ENCODE measurements at places on chromosomes 6 and 20. TPM values are rescaled to one million over a fixed set of nuclear protein-coding genes. Genes with fewer than 3 reads are reported as not detected.

GRCh38 chr20:62025832-62026563 is 39.7 kb downstream of the TAF4 start:
- no peaks in the 10 kb centered on the region for H3K27me3 ChIP-seq
- DNase-seq = no peak
- H3K4me1 ChIP-seq = no peaks in the 10 kb centered on the region

DNA sequence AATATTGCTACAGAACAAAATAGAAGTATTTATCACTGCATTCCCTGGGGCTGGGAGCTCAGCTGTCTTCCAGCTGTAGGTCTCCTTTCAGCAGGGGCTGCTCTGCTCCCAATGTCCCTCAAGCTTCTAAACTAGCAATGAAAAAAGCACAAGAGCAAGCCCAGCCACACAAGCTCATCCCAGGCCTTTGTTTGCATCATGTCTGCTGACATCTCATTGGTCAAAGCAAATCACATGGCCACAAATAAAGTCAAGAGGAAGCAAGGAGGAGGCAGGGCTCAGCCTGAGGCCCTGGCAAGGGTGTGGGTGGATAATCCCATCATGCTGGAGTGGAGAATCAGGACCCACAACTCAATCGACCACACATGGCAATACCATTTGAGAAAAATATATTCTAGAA is 2.2 kb upstream of the BFSP1 start:
- H3K4me3 ChIP-seq = no peak overlapping the region
- H3K4me1 ChIP-seq = no peaks in the 10 kb centered on the region
- no peaks in the 10 kb centered on the region for H3K36me3 ChIP-seq
- no peaks in the 10 kb centered on the region for H3K27me3 ChIP-seq

GRCh38 chr20:8427419-8428040 is 295.5 kb downstream of the PLCB1 start:
- no peaks in the 10 kb centered on the region for H3K27me3 ChIP-seq
- H3K4me3 ChIP-seq = no peak overlapping the region
- DNase-seq = no peak
- no peaks in the 10 kb centered on the region for H3K4me1 ChIP-seq
- H3K27ac ChIP-seq = no peak overlapping the region
- no peaks in the 10 kb centered on the region for H3K36me3 ChIP-seq

DNA sequence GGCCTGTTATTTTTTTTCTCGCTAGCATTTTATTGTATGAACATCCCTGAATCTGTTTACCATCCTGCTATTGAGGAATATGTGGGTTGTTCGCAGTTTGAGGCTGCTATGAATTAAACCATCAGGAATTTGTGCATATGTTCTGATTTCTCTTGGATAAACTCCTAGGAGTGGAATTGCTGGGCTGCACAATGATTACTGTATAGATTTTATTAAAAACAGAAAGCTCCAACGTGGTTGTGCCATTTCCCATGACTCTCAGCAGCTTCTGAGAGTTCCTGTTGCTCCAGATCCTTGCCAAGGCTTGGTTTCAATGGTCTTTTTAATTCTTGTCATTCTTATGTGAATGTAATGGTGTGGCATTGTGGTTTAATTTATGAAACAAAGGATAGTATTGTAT is 75.1 kb downstream of the EDN3 start:
- H3K36me3 ChIP-seq = no peaks in the 10 kb centered on the region
- DNase-seq = no peak

DNA sequence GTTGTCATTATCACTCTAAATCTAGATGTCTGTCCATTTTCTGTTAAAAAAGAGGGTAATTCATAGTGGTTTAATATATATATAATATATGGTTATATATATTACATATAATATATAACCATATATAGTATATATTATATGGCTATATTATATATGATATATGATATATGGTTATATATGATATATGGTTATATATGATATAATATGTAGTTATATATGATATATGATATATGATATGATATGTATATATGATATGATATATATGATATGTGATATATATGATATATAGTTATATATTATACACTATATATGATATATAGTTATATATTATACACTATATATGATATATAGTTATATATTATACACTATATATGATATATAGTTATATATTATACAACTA is 8.6 kb downstream of the OR2A4 start:
- no peaks in the 10 kb centered on the region for H3K27me3 ChIP-seq
- H3K27ac ChIP-seq = no peak overlapping the region
- H3K4me1 ChIP-seq = no peaks in the 10 kb centered on the region
- no peak overlapping the region for H3K4me3 ChIP-seq
- no peak for DNase-seq

GRCh38 chr6:89239338-89239737 is 22.2 kb upstream of the GABRR1 start:
- H3K4me1 ChIP-seq = no peaks in the 10 kb centered on the region
- H3K36me3 ChIP-seq = no peaks in the 10 kb centered on the region
- H3K27me3 ChIP-seq = no peaks in the 10 kb centered on the region
- H3K4me3 ChIP-seq = no peak overlapping the region

- no peak overlapping the region for H3K4me3 ChIP-seq
- DNase-seq = no peak
- no peaks in the 10 kb centered on the region for H3K4me1 ChIP-seq
- no peak overlapping the region for H3K27ac ChIP-seq
- H3K36me3 ChIP-seq = no peaks in the 10 kb centered on the region
These were observed 100.5 kb upstream of the HMGCLL1 start for GRCh38 chr6:55679503-55679902.

GRCh38 chr20:46701556-46701955 is 7.9 kb upstream of the SLC2A10 start:
- H3K27ac ChIP-seq = no peak overlapping the region
- no peaks in the 10 kb centered on the region for H3K27me3 ChIP-seq
- H3K4me1 ChIP-seq = no peaks in the 10 kb centered on the region
- H3K4me3 ChIP-seq = no peak overlapping the region

- H3K27me3 ChIP-seq = no peaks in the 10 kb centered on the region
- no peak overlapping the region for H3K27ac ChIP-seq
- no peak for DNase-seq
- H3K4me1 ChIP-seq = no peaks in the 10 kb centered on the region
- H3K4me3 ChIP-seq = no peak overlapping the region
- no peaks in the 10 kb centered on the region for H3K36me3 ChIP-seq
These were observed 164.9 kb upstream of the PRND start for GRCh38 chr20:4556781-4557180.

DNA sequence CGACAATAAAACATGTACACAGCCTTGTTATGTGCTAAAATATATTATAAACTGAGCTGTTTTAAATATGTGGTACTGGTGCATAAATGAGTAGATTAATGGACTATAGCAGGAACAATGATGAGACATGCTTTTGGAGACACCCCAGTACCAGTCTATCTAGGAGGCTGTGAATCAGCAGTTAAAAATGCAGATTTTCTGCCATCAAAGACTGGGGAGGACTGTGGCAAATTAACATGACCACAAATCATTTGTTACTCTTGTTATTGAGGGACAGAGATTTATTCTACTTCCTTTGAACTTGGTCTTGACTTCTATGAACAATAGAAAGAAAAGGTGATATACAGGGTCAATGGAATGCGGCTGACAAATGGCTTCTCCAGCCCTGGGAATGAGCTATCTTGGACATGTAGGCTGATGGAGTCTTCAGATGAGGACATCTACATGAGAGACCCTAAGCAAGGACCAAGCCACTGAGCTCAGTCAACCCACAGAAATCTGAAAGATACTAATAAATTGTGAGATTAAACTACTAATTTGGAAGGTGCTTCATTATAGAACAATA is 551.7 kb upstream of the GJE1 start:
- no peak overlapping the region for H3K27ac ChIP-seq
- DNase-seq = no peak
- H3K4me1 ChIP-seq = no peaks in the 10 kb centered on the region

Gene FAM184A
- total RNA-seq = 3.1 TPM

- DNase-seq = no peak
- H3K4me3 ChIP-seq = no peak overlapping the region
- no peak overlapping the region for H3K27ac ChIP-seq
- H3K27me3 ChIP-seq = no peaks in the 10 kb centered on the region
- H3K4me1 ChIP-seq = no peaks in the 10 kb centered on the region
These were observed 181.1 kb downstream of the ERMARD start for GRCh38 chr6:169932491-169932890.

- no peaks in the 10 kb centered on the region for H3K4me1 ChIP-seq
- no peaks in the 10 kb centered on the region for H3K27me3 ChIP-seq
- H3K36me3 ChIP-seq = no peaks in the 10 kb centered on the region
- no peak for DNase-seq
These were observed 37.6 kb downstream of the RSPH3 start for GRCh38 chr6:158962371-158962770.

Gene TNXB
- 493 TPM for total RNA-seq

DNA sequence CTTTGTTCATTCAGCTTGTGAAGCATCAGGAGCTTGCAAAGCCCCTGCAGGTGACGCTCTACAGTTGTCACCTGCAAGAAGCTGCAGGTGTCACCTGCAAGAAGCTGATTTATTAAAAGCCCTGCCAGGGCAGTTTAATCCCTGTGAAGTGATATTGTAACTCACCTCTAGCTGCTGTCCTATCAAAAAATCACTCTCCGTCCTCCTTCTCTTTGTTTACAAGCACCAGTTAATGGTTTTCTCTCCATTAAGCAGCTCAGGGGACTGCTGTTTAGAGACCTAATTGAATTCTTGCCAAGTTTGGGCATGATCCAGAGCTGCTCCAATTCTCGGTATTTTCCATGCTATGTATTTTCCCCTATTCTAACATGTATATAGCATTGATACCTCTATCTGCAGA is 345.9 kb downstream of the ARHGAP18 start:
- H3K27me3 ChIP-seq = no peaks in the 10 kb centered on the region
- H3K4me3 ChIP-seq = no peak overlapping the region
- H3K4me1 ChIP-seq = no peaks in the 10 kb centered on the region

- peaks cover 2% of the 10 kb centered on the region for H3K4me1 ChIP-seq
- DNase-seq = no peak
- H3K27ac ChIP-seq = no peak overlapping the region
- H3K27me3 ChIP-seq = no peaks in the 10 kb centered on the region
- no peaks in the 10 kb centered on the region for H3K36me3 ChIP-seq
These were observed 249.8 kb upstream of the PMEPA1 start for GRCh38 chr20:57959589-57959988.

- no peaks in the 10 kb centered on the region for H3K27me3 ChIP-seq
- DNase-seq = peak; percentile 62
- H3K27ac ChIP-seq = peak overlapping the region; percentile 76
- peaks cover 23% of the 10 kb centered on the region for H3K4me1 ChIP-seq
- H3K36me3 ChIP-seq = no peaks in the 10 kb centered on the region
- H3K4me3 ChIP-seq = peak overlapping the region; percentile 21
These were observed 31.0 kb downstream of the ZC3H12D start for GRCh38 chr6:149453597-149454345.

Gene GPX5
- not detected for total RNA-seq

DNA sequence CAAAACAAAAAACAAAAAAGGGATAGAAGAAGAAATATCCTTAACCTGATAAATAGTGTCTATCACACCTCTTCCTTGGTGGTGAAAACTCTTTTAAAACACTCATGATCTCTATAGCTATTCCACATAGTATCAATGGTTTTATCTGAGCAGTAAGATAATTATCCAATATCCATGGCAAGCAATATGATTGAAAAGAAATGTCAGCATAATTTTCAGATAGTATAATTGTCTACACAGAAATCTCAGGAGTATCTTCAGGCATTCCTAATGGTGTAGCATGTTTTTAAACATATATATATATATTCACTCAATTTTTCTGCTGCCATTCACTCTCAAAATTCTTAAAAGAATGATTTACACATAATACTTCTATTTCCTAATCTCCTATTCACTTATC is 938.0 kb upstream of the SLC35B3 start:
- H3K27me3 ChIP-seq = no peaks in the 10 kb centered on the region
- H3K27ac ChIP-seq = no peak overlapping the region
- no peak for DNase-seq
- no peaks in the 10 kb centered on the region for H3K4me1 ChIP-seq

GRCh38 chr6:135475292-135475886 is 22.2 kb downstream of the AHI1 start:
- H3K4me1 ChIP-seq = no peaks in the 10 kb centered on the region
- no peak overlapping the region for H3K4me3 ChIP-seq

DNA sequence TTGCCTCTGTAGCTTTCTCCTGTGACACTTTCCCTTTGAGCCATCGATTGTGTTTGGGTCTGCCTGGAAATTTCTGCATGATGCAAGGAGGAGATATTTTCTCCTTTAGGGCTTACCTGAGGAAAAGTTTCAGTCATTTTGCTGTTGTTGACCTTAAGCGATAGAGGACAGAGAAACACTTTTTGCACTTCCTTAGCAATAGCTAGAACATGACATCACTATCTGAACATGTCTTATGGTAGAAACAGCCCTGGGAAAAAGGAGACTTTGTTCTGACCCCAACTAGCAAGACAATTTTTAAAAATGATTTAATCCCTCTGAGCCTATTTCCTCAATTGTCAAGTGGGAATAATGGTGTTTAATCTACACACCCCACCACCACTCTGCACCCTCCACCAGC is 9.7 kb upstream of the FILIP1 start:
- no peak overlapping the region for H3K27ac ChIP-seq
- H3K36me3 ChIP-seq = no peaks in the 10 kb centered on the region
- H3K4me3 ChIP-seq = no peak overlapping the region
- no peaks in the 10 kb centered on the region for H3K4me1 ChIP-seq

GRCh38 chr6:108798670-108799353 is 49.4 kb upstream of the ARMC2 start:
- no peak for DNase-seq
- H3K4me3 ChIP-seq = no peak overlapping the region
- no peaks in the 10 kb centered on the region for H3K36me3 ChIP-seq
- no peaks in the 10 kb centered on the region for H3K27me3 ChIP-seq
- H3K27ac ChIP-seq = no peak overlapping the region

- H3K27me3 ChIP-seq = no peaks in the 10 kb centered on the region
- DNase-seq = no peak
- H3K27ac ChIP-seq = peak overlapping the region; percentile 78
- H3K4me3 ChIP-seq = no peak overlapping the region
- peaks cover 13% of the 10 kb centered on the region for H3K36me3 ChIP-seq
These were observed 69.4 kb upstream of the NAA20 start for GRCh38 chr20:19947611-19948264.

DNA sequence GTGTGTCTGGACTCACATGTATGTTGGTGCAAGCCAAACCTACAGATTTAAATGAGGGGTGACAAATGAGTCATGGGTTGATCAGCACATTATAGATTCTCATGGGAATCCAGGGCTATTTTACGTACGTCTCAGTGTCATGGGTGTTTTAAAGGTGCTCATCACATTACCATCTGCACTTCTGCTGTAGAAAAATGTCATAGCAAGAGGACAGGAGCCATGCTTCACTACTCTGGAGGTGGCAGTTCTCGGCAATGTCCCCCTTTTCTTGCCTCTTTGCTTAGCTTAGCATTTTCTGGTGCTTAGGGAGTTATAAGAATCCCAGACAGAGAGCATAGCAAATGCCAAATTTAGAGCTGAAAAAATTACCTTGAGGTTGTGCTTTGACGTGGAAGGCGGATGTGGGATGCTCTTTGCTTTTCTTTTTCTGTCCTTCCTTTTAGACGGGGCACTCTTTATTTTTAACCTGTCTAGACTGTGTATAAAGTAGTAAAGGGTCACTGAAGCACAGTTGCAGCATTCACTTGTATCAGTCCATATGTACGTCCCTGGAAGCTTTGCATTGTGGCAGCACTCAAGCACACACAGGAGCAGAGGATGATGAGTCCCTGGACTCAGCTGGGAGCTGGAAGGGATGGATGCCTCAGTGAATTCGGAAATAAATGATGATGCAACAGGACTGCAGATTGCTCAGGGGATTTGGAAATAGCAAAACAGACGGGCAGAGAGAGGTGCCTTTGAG is 139.7 kb downstream of the SYNDIG1 start:
- no peak for DNase-seq
- no peak overlapping the region for H3K4me3 ChIP-seq
- H3K36me3 ChIP-seq = no peaks in the 10 kb centered on the region
- no peaks in the 10 kb centered on the region for H3K27me3 ChIP-seq

Measured in ascending aorta (tissue), 2 donors.